Stimulated activated naive CD8-positive, alpha-beta T cell treated with anti-CD3 and anti-CD28 coated beads, Interleukin-15, amount 100 ng/mL, for 72 hours (primary cell): ENCODE measurements at places on chromosomes 1 and 21.

GRCh38 chr21:45270306-45270821, 17.3 kb downstream of the POFUT2 start:
- no peak for DNase-seq

GRCh38 chr1:36160949-36161485, 5.1 kb downstream of the MAP7D1 start:
- DNase-seq, result peak; percentile 73

DNA sequence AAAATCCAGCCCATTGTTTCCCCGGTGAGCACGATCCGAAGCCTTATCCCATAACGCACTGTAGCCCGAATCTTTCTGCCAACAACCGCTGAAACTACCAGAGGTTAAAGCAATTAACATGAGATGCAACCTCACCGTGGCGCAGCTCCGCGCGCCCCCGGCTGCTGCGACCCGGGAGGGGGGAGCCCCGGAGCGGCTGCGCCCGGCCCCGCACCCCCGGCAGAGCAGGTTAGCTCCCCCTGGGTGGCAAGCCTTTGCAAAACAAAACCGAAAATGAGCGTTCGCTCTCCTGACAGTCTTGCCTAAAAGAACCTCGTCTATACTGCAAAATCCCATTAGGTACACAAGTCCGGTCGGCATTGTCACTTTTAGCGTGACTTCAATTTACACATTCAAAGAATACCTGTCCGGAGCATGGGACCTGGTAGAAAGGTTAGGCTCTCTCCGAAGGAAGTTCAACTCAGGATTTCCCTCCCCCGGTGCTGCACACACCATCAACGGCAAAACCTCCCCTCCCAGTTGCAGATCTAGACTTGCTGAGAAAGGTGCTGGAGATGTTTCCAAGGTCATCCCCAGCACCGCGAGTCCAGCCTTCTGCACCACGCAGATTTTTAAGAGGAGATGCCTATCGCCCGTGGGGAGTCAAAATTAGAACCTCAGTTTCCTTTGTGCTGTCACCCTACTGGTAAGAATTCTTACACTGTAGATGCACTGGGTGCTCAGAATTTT, 107.5 kb downstream of the ZNF281 start:
- peak; percentile 64 for DNase-seq

DNA sequence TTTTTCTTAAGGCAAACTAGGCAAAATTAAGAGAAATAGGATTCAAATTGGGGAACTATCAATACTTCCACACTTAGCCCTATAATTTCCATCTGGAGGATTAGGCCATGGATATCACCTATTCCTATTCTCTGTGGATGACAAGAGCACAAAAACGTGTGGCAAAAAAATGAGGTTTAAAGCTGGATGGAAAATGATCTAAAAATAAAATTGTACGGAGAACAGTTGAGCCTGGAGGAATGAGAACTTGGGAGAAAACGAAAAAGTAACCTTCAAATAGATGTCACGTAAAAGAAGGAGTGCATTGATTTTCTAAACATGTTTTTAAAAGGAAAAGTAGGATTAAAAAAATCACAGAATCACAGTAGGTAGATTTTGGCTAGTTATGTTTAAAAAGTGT, 55.7 kb downstream of the RGS4 start:
- no peak for DNase-seq

- no peak for DNase-seq
Measured at GRCh38 chr21:44448651-44449131, 6.6 kb upstream of the LRRC3 start.

DNA sequence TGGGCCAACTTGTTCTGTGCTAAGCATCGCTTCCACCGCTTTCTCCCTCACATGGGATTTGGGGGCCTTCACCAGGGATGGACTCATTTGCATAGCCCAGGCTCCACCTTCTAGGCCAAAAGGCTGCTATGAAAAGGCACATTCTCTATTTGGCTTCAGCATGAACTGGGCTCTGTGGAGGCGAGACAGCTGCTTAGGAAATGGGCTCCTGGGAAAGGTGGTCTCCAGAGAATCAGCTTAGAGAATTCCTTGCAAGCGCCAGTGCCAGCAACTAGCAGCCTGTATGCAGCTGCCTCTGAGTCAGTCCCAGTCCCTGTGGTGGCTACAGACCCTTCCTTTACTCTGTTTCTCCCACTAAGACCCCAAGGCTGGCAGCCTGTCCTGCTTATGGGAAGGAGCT, 214.5 kb downstream of the HIVEP3 start:
- no peak for DNase-seq
